ENCODE measurements at places on chromosomes 1 and 21.
A peak's percentile ranks its signal among the peaks of the same experiment; 100 is the strongest.

- DNase-seq: no peak
Observed at GRCh38 chr21:37405629-37406028, 39.1 kb downstream of the DYRK1A start.

DNA sequence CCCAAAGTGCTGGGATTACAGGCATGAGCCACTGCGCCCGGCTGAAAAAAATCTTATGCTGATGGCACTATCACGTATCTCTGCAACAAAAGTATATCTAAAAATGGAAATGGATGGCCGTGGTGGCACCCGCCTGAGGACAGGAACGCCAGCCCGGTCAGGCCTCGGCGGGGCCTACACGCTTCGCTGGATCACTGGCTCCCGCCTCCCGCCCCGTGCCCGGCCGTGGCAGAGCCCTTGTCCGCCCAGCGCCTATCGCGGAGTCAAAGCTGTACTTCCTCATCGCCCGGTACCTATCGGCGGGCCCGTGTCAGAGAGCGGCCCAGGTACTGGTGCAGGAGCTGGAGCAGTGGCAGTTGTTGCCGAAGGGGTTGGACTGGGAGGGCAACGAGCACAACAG, 28.8 kb upstream of the PDPN start:
- DNase-seq: no peak

DNA sequence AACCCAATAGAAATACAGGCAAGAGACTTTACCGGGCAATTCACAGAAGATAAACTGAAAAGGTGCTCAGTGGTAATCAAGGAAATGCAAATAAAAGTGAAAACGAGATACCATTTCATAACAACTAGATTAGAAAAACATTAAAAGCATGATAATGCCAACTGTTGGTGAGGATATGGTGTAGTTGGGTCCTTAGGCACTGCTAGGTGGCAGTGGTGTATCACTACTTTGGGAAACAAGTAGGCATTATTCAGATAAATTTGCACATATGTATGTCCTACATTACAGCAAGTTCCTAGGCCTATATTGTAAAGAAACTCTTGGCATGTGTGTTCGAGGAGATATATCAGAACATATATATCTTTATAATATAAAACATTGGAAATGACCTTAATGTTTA, 31.0 kb downstream of the AZIN2 start:
- no peak for DNase-seq

DNA sequence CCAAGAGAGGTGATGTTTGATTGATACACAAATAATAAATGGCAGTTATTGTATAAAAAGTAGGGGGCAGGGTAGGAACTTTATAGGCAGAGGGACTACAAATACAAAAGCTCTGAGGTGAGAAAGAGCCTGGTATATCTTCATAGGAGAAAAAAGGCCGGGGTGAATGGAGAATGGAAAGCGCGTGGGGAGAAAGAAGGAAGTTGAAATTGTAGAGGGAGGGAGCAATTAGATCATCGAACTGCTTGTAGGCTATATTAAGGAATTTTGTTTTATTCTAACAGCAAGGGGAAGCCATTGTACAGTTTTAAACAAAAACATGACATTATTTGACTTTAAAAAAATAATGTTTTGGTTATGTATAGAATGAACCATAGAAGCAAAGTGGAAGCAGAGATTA, 147.4 kb downstream of the PDE4B start:
- DNase-seq: no peak

- no peak for DNase-seq
Observed at GRCh38 chr1:48469616-48470480, 2.2 kb downstream of the SPATA6 start.

- peak; percentile 58 for DNase-seq
Observed at GRCh38 chr1:228664399-228664914, 70.8 kb upstream of the RHOU start.

GRCh38 chr1:189628857-189629256, 848.8 kb downstream of the BRINP3 start:
- DNase-seq: no peak

DNA sequence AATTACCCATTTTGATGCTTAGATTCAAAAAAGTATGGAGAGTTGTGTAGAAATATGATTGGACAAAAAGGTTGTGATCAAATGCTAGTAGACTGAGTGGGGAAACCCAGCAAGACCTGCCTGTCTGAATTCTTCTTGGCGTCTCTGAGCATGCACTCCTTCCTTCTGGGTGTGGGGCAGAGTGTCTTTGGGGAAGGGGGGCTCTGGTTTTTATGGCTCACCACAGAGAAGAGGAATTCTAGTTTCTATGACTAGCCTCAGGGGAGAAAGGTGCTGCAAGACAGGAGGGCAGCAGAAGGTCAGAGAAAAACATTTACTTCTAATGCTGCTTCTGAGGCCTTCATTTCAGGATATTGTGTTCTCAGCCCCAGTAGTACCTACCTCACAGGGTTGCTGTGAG, 33.9 kb upstream of the PIGC start:
- no peak for DNase-seq

GRCh38 chr1:182337736-182338571, 53.6 kb downstream of the GLUL start:
- no peak for DNase-seq

- DNase-seq: no peak
Observed at GRCh38 chr1:99619583-99619982, 26.3 kb upstream of the PALMD start.

GRCh38 chr1:159845751-159846629, 16.5 kb downstream of the VSIG8 start:
- no peak for DNase-seq

DNA sequence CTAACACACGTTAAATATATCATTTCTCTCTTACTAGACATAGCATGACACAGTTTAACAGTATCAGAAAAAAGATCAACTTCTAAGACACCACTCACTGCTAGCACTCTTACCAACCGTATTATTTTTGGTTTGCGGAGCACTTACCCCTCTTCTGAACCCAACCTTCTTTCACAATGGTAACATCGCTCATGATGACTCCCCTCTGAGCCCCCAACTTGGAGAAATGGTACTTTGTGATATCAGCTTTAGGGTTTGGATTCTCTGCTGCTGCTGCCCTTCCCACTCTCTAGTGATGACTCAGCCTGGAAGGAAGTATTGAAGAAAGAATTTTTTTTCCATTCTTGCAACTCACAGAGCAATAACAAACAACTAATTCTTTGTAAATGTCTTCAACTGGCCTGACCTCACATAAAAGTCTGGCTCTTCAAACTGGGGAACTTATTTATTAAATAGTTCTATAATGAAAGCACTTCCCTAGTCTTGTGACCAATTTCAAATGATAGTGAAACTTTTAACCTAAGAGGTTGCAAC, 7.0 kb downstream of the AKT3 start:
- no peak for DNase-seq

DNA sequence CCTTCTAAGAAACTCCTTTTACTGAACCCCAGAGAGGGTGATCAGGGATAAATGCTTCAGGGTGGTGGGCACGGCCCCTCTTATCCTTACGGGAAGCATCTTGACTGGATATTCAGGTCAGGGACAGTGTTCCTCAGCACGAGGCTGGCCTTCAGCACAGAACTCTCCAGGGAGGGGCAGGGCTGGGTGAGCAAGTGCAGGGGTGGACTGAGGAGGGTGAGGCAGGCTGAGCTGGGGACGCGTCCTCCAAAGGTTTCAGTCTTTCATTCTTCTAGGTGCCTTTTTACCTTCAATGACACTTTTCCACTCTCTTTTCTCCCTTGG, 52.3 kb downstream of the RASSF5 start:
- DNase-seq: no peak

- peak; percentile 52 for DNase-seq
Observed at GRCh38 chr1:111214074-111214801, 13.3 kb upstream of the CHI3L2 start.
